ENCODE measurements at places on chromosomes 6 and 20.

DNA sequence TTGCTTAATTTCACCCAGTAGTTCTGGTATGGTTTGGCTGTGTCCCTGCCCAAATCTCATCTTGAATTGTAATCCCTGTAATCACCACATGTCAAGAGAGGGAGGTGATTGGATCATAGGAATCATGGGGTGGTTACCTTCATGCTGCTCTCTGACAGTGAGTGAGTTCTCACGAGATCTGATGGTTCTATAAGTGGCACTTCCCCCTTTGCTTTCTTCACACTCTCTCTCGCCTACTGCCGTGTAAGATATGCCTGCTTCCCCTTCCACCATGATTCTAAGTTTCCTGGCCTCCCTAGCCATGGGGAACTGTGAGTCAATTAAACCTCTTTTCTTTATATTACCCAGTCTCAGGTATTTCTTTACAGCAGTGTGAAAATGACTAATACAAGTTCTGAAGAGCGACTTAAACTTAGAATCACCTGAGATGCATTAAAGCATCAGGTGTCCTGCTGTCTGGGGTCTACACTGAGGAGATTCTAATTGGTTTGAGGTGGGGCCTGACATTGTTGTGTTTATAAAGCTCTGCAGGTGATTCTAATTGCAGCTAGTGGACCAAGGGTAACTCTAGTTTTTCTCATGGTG lies 82.1 kb upstream of the DTNBP1 start:
- no peak for DNase-seq

- no peak for DNase-seq
Measured at GRCh38 chr20:60206259-60206658, 248.0 kb downstream of the CDH26 start.

DNA sequence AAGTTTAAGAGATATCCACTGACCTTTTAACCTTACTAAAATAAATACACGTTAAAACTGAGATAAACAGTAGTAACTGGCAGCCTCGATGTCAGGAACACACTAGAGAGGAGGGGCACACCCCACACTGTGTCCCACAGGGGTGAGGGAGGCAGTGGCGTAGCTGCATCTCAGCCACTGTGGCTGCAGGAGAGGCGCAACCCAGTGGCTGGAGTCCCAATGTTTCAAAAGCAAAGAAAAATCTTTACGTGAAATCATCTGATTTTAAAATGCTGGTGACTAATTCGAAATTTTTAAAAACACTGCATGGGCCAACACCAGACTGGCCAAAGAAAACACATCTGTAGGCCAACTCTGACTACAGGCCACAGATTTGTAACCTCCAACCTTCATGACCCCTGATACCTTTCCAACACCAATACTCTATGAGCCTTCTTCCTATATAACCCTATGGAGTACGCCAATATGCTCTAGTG lies 54.7 kb downstream of the TRAM2 start:
- no peak for DNase-seq

GRCh38 chr6:14664621-14665315 lies 547.2 kb downstream of the CD83 start:
- DNase-seq = no peak

DNA sequence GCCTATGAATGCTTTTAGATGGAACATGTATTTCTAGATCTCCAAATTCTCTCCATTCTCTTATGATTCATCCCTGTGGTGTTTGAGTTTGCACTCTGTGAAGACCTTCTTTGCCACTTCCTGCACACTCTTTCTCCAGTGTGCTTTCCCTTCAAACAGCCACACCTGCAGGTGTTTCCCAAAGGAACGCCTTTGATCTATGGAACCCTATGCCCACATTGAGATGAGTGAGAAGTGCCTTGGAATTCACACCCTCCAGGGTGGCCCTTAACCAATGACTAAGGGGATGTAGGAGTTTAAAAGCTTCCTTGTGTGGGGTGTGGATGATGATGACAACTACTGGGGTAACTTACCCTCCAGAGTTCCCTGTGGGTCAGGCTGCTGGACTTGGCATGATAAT lies 570.1 kb downstream of the DHX35 start:
- no peak for DNase-seq

- no peak for DNase-seq
Measured at GRCh38 chr6:157605484-157605883, 217.6 kb upstream of the SNX9 start.

GRCh38 chr6:21061892-21062291 lies 527.6 kb downstream of the CDKAL1 start:
- DNase-seq = no peak

- no peak for DNase-seq
Measured at GRCh38 chr6:73081955-73082354, 143.3 kb downstream of the KHDC1L start.

DNA sequence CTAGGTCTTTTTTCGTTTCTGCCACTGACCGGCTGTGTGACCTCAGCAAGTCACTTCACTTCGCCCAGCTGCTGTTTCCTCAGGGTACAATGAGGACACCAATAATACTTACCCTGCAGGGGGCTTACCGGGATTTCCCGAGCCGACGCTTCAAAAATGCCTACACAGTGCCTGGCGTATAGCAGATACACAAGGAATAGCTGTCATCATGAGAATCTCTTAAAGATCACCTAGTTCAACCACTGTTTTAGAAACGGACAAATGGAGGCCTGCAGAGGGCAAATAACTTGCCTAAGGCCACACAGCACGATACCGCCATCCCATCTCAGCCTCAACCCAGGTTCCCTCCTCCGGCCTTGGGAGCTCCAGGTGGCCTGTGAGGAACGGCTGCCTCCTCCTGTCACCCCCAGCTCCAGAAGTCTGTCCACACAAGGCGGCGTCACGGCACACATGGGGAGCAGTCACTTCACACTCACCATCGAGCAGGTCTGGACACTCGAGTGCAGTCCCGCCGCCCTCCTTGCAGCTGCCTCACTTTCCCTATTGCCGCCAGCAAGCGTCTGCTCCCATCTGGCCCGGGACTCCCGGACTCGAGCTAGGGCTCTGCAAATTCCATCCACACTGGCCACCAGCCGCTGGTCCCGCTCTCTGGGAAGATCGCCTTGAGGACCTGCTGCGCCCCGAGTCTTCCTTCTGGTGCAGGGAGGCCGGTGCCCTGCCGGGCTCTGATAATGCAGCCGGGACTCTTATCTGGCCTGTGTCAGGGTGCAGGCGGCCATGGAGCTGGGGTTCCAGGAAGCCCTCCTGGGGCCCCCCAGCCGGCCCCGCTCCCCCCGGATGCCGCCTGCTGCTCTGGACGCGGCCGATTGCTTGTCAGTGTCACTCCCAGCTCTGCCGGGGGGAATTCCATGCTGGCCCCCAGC lies at the start of gene RIPOR3:
RIPOR3 (minus strand) TSS at position 893 of the 923 bp plus-strand sequence; CDS start at position 479, 414 bp downstream.
- no peak for DNase-seq

- no peak for DNase-seq
Measured at GRCh38 chr6:145155873-145156782, 579.2 kb downstream of the EPM2A start.

DNA sequence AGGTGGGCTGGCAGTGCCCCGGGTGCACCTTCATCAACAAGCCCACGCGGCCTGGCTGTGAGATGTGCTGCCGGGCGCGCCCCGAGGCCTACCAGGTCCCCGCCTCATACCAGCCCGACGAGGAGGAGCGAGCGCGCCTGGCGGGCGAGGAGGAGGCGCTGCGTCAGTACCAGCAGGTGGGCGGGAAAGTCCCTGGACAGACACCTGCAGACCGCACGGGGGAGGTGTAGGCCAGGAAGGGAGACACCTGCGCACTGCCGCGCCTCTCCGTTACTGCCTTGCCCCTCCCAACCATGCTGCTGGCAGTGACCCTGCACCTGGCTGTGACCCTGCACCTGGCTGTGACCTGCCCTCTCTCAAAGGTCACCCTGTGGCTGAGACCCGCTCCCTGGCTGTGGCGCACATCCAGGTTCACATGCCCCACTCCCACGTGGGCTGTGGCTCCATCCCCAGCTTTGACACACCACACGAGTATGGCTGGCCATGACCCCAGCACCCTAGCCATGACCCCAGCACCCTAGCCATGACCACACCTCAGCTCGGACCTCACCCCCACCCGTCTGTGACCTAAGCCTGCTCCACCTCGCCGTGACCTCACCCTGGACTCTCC lies 11.6 kb downstream of the RBCK1 start:
- DNase-seq = no peak

DNA sequence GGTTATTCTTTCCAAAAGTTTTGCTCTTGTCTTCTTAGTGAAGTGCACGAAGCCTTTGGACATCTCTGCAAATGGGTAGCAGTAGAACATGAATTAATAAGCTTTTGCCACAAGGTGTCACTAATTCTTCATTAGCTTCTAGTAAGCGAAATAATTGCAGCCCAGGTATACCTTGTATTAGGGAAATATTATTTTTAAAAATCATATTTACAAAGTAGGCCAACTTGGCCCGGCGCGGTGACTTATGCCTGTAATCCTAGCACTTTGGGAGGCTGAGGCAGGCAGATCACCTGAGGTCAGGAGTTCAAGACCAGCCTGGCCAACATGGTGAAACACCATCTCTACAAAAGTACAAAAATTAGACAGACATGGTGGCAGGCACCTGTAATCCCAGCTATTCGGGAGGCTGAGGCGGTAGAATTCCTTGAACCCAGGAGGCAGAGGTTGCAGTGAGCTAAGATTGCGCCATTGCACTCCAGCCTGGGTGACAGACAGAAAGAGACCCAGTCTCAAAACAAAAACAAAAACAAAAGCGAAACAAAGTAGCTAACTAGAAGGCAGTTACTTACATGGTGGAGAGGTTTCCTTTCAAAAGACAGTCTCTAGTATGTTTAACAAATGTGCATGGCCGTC lies 8.8 kb upstream of the RSPH3 start:
- no peak for DNase-seq

DNA sequence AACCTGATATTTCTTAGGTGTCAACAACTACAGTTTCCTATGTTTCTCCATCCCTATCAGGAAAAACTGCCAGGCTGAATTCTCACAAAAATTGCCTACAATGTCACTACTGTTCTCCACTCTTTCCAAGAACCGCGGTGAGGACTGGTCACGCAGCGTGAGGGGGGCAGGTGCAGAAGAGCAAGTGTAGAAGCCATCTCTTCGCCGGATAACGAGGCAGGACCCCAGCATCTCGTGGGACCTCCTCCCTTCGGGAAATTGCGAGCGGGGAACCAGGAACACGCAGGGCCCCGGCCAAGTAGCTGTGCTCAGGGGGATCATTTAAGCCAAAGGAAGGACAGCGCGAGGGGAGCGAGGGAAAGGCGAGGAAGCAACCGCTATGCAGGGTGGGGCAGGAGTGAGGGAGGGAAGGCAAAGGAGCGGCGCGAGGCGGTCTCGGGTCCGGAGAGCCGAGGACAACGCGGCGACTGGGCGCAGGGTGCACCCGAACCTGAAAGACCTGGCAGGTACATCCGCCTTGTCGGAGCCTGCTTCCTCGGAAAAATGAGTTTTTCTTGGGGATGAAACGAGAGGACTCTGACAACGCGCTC lies 559 bp downstream of the APMAP start:
- DNase-seq = no peak

DNA sequence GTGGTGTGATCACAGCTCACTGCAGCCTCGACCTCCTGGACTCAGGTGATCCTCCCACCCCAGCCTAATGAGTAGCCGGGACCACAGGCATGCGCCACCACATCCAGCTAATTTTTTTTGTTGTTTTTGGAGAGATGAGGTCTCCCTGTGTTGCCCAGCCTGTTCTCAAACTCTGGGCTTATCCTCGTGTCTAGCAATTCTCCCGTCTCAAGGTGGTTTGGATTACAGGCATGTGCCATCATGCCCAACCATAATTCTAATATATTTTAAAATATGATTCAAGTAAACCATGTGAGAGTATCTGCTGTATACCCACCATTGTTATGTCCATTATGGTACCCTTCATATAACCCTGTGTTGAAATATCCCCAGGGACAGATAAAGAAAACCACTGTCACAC lies 60.3 kb upstream of the C20orf144 start:
- no peak for DNase-seq

GRCh38 chr6:40779409-40779808 lies 192.2 kb upstream of the LRFN2 start:
- DNase-seq = peak; percentile 29

GRCh38 chr6:100470422-100471120 lies 5.8 kb upstream of the SIM1 start:
- no peak for DNase-seq

GRCh38 chr6:13338038-13338437 lies 9.7 kb upstream of the TBC1D7 start:
- no peak for DNase-seq

DNA sequence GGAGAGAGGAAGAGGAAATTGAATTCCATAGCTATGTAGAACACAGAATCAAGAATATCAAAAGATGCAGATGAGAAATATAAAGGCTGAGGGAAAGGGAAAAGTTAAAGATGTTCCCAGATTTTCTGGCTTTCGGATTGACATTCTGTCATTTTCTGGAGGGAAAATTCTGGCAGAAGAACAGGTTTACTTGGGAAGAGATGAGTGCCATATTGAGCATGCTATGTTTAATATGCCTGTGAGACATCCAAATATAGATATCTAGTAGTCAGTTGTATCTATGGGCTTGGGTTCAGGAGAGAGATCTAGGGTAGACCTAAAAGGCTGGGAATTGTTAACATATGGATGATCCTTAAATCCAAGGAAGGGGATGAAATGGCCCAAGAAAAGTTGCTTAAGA lies 181.9 kb upstream of the ARG1 start:
- no peak for DNase-seq

DNA sequence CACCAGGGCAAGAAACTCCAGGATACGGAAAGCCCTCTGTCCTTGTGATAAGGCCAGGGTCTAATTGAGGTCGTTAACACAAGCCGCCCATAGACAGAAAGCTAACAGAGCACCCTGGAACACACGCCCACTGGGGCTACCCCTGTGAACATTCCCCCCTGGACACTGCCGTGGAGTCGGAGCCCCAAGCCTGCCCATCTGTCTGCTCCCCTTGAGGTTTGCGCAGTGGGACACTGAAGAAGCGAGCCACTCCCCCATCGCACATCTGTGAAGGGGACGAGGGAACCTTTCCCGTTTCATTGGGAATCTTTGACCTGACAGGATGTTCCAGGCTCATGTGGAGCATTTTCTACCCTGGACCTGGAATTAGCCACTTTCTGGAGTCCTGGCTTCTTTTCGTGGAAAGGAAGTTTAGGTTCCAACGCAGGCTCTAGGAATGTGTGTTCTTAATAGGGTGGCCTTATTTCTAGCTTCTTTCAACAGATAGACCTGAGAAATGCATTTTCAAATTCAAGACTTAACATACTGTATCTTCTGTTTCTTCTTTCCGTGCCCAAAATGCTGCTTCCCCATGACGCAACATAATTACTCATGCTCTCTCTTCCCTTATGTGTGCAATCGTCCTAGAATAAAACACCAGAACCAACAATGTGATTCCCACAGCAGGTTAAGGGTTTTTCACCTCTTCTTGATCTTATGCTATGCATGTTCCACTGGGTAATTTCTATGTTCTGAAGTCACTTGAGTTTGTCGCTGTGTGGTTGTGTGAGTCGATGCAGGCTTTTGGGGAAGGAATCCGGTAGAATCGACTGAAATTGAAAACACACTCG lies 161.1 kb downstream of the ERMARD start:
- DNase-seq = no peak

GRCh38 chr6:26202201-26202611 lies 115.0 kb downstream of the HFE start:
- DNase-seq = no peak

GRCh38 chr6:13001927-13002326 lies 285.4 kb downstream of the PHACTR1 start:
- DNase-seq = no peak

GRCh38 chr6:151388236-151388635 lies 3.1 kb downstream of the ZBTB2 start:
- DNase-seq = no peak

GRCh38 chr6:5442916-5443315 lies 181.6 kb downstream of the FARS2 start:
- no peak for DNase-seq

- DNase-seq = peak; percentile 91
Measured at GRCh38 chr20:53582574-53583351, 10.9 kb downstream of the ZNF217 start.

GRCh38 chr6:159052720-159053119 lies 7.9 kb upstream of the TAGAP start:
- DNase-seq = no peak
